ENCODE measurements at places on chromosomes 11 and 22.

DNA sequence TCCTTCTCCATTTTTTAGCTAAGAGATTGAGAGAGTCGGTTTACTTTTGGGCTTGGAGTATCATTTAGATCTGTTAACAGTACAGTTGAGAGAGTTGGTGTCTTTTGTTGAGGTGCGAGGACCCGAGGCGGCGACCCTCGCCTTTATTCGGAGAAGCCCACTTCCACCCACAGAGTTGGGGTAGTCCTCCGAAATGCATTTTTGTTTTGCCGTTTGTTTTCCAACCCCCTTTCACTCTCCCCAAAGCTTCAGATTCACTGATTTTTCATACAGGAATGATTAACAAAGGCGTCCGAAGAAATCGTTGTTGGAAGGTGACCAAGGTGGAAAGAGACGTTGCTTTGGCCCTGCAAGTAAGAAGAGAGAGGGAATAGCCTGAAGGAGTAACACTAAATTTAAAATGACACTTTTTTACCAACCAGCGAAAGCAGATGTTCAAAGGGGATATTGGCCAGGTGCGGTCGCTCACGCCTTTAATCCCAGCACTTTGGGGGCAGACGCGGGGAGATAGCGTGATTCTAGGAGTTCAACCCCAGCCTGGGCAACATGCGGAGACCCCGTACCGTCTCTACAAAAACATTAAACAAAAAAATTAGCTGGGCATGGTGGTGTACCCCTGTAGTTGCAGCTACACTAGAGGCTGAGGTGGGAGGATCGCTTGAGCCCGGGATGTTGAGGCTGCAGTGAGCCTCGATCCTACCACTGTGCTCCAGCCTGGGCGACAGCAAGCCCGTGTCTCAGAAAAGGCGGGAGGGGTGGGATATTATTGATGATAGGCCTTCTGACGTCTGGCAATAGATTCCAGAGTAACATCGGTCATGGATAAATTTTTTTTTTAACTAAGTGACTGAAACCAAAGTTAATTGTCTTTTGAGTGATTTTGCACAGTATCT, 899 bp upstream of the RAB30 start:
- no peak for DNase-seq

- DNase-seq = no peak
These were observed 607.9 kb upstream of the B3GAT1 start for GRCh38 chr11:135019899-135020298.

- no peak for DNase-seq
These were observed 26.5 kb upstream of the TMPRSS4 start for GRCh38 chr11:118050208-118050891.

- no peak for DNase-seq
These were observed at the start of gene LUZP2 for GRCh38 chr11:24496736-24497725. LUZP2 (plus strand) TSS chr11:24497053.
